DMS53 (cell line): ENCODE measurements at places on chromosomes 3 and 15.
A peak's percentile ranks its signal among the peaks of the same experiment; 100 is the strongest.

GRCh38 chr15:87348746-87349145, 907.8 kb downstream of the NTRK3 start:
- peak; percentile 39 for DNase-seq

DNA sequence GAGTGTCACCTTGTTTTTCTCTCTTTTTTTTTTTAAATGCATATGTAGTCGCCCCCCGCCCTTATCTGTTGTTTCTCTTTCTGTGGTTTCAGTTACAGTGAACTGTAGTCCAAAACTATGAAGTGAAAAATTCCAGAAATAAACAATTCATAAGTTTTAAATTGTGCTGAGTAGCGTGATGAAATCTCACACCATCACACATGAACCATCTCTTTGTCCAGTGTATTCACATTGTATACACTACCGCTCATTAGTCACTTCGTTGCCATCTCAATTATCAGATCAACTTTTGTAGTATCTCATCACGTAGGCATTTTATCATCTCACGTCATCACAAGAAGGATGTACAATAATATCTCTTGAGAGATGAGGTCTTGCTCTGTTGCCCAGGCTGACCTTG, 62.5 kb upstream of the MLF1 start:
- DNase-seq = no peak

DNA sequence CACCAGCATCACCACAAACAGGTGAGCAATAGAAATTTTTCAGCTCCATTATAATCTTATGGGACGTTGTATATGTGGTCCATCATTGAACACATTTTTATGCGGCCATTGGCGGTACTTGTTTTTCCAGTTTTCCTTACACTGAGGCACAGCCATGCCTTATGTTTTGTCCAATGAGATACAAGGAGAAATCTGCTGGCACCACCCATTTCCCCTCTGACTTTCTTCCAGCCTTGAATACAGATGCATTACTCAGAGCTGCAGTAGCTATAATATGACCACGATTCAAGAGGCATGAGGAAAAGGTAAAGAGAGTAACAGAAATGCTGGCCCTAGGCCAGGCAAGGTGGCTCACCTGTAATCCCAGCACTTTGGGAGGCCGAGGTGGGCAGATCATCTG, 9.0 kb upstream of the PIK3R4 start:
- peak; percentile 13 for DNase-seq

DNA sequence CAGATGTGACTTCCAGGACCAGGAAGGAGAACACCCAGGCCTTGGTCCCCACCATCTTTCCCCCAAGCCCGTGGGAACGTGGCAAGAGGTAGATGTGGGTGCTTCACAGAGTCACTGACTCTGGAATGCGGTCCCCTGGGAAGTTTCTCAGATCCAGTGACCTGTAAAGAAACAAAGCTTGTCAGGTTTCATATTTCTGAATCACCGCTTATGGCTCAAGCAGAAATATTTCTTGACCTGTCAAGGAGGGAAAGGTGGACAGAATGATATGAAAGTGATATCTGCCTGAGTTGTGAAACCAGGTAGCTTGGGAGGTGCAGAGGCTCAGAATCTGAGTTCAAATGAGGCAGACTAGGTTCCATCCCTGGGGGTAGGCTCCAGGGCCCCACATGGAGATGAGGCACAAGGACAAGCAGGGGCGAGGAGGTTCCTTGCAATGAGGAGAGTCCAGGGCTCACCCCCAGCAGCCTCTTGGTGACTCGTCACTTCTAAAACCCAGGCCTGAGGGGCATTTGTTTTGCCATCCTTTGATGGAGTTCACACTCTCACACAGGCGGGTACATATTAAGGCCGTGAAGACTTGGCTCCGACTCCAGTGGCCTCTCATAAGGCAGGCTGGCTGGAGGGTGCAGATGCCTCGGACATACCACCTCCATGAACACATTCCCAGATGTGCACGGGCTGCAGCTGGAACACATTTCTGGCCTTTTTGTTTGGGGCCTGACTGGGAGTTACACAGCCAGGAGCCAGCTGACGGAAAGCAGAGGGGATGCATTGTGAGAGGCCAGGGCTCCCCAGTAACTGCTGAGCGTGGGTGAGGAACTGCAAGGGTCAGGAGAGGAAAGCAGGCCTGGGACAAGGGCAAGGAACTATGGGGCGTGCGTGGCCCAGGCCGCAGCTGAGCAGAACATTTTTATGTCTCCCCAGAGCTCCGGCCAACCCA, 1.3 kb downstream of the CILP start:
- DNase-seq = no peak

- peak; percentile 8 for DNase-seq
Observed at GRCh38 chr15:70748281-70748747, 15.0 kb downstream of the UACA start.

DNA sequence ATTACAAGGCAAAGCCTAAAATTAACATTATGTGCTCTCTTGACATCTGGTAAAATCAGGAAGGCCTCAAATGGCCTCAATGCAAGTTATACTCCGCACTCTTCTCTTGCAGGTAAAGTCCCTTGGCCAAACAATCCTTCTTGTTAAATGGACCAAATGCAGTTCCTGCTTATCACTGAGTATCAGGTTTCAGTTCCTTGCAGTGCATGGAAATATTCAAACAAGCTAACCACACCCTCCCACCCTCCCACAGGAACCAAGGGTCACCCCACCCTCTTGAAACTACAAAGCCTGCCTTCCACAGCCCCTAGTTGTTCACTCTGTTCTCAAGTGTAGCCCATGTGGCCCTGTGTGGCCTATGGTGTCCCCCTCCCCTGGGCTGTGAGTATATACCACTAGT, 171.9 kb upstream of the CADPS start:
- DNase-seq = peak; percentile 10

DNA sequence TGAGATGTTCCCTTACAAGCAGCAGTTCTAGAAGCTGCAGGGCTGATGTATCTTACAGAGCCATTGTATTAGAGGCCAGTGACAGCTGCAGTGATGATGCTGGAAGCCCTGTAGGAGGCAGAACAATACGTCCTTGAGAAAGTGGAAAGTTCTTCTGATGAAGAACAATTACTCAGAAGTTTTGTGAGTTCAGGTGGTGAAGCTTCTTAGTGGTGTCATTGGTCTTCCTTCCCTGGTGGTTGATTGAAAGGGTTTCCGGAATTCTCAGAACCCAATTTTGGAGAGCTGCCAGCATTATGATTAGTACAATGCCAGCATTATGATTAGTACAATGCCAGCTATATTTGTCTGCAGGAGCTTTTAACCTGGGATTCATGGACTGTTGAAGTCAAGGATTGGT, 356.4 kb downstream of the MFSD1 start:
- no peak for DNase-seq

GRCh38 chr3:127068111-127068810, 85.3 kb downstream of the PLXNA1 start:
- DNase-seq = no peak

DNA sequence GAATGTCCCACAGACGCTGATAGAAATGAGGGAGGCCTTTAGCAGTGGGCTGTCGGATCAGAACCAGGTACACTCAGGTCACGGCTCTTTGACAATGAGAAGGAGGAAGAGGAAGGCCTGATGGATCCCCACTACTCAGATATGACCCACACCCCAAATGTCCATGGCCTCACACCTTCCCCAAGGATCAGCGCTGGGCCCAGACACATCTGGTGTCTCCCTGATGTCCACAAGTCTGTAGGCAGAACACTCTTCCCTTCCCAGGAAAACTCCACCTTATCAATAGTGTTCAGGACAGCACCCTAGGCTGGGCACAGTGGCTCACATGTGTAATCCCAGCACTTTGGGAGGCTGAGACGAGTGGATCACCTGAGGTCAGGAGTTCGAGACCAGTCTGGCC, 33.3 kb upstream of the SFMBT1 start:
- no peak for DNase-seq

- DNase-seq = peak; percentile 60
Observed at GRCh38 chr3:104564045-104564643, 802.6 kb upstream of the ALCAM start.

- no peak for DNase-seq
Observed at GRCh38 chr3:102084006-102084405, 234.7 kb downstream of the NFKBIZ start.
